BJ (cell line): ENCODE measurements at places on chromosomes 4 and X.

GRCh38 chr4:38177035-38177546, 216.9 kb downstream of the PTTG2 start:
- DNase-seq, result no peak

GRCh38 chrX:41391606-41392005, 55.5 kb upstream of the NYX start:
- DNase-seq, result no peak

- no peak for DNase-seq
Observed at GRCh38 chr4:81304871-81305270, 89.8 kb upstream of the PRKG2 start.

DNA sequence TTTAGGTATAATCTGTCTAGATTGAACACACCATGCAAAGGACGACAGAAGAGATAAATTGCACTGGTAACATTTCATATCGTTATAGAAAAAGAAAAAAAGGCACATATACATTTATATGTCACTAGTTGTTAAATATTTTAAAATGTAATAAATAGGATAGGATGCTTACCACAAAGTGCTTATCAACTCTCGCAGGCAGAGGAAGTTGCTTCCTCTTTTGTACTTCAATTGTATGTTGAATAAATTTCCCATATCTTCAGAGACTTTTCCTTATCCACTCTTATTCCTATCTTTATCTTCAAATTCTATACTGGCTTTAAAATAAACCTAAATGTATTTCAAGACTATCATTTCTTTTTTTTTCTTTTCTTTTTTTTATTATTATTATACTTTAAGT, 163.3 kb upstream of the SPOCK3 start:
- DNase-seq, result no peak

DNA sequence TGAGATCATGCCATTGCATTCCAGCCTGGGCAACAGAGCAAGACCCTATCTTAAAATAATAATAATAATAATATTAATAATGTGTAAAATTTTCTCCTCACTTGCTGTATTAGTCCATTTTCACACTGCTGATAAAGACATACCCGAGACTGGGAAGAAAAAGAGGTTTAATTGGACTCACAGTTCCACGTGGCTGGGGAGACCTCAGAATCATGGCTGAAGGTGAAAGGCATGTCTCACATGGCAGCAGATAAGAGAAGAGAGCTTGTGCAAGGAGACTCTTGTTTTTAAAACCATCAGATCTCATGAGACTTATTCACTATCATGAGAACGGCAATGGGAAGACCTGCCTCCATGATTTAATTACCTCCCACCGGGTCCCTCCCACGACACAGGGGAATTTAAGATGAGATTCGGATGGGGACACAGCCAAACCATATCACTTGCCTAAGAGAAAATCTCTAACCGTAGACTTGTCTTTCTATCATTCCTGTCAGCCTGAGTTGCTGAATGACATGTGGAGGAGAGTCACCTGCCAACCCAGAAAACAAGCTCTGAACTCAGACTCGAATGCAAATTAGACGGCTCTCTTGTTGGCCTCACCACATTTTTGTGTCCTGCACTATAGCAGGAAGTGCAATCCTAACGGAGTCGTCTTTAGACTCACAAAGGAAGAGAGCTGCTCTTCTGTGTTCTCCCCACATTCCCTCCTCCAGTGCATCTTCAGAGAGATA, 51.9 kb upstream of the DCTD start:
- DNase-seq, result no peak

- no peak for DNase-seq
Observed at GRCh38 chr4:25350561-25350960, 26.5 kb upstream of the ANAPC4 start.

GRCh38 chrX:87272491-87272890, 245.1 kb upstream of the KLHL4 start:
- no peak for DNase-seq

- DNase-seq, result no peak
Observed at GRCh38 chr4:76539979-76540378, 105.0 kb downstream of the SHROOM3 start.

GRCh38 chr4:139017861-139018260, 2.3 kb downstream of the NOCT start:
- no peak for DNase-seq

- peak; percentile 19 for DNase-seq
Observed at GRCh38 chr4:21470535-21470934, 478.0 kb downstream of the KCNIP4 start.

- no peak for DNase-seq
Observed at GRCh38 chrX:2500803-2501558, at the start of the genes DHRSX and ZBED1. Gene DHRSX (minus strand): TSS chrX:2500976. CDS start chrX:2500925, 51 bp downstream. Gene ZBED1 (minus strand): TSS chrX:2500976. CDS start chrX:2490719, 10,257 bp downstream.

DNA sequence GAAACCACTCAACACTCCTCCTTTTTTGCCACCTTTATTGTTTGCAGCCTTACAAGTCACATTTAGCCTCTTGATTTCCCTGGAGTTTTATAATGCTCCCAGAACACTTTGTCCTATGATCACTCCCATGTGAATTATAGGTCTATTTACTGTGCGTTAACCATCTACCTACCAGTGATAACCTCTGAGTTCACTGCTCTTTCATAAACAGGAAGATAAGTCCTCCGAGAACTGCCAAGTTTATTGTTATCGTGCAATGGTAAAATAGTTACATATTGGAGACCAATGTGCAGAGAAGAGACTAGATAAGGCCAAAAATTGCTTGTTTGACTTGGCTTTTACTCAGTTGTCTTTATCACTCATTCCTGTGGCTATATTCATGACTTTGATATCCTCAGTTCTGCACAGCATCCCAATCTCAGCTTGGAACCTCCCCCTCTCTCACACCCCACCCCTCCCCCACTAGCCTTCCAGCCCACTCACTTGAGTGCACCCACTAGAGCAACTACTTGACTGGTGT, 12.9 kb upstream of the NUDT9 start:
- no peak for DNase-seq

DNA sequence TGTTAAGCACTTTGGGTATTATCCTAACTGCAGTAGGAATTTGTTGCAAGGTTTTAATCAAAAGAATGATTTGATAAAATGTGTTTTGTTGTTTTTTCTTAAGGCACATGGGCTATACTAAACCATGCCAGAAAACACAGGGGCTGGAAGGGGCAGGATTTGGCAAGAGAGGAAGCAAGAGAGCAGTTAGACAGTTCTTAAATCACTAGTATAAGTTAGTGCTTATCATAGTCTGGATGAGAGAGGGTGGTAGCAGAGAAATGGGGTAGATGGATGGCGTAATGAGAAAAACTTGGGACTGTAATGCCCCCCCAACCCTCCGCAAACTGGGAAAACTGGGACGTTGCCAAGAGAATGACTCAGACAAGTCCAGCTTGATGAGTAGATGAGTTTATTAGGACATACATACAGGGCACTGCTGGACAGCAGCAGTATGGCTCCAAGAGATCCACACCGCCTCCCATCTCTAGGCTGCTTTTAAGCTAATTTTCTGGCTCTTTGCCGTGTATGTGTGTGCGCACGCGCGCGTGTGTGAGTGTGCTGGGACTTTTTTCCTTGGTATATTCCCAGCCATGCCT, 151.5 kb downstream of the PDLIM5 start:
- DNase-seq, result no peak

DNA sequence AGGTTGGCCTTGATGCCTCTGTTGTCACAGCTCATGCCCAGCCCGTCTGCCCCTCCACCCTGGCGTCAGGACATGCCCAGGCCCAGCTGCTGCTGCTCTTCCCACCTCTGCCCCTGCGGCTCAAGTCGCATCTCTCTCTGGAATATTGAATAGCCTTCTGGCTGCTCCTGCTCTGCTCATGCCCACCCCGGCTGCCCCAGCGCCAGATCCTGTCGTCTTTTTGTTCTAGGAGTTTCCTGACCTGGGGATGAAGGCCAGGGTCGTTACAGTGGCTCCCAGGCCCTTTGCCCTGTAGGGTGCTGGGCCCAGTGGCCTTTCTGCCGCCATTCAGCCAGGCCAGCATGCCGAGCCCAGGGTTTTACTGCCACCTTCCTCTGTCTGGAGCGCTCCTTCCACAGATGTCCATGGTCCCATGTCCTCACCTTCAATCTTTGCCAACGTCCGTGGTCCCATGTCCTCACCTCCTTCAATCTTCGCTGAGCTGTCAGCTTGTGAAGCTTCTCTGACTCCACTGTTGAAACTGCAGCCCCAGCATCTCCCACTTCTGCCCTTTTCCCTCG, 9.7 kb downstream of the MAEA start:
- DNase-seq, result no peak

DNA sequence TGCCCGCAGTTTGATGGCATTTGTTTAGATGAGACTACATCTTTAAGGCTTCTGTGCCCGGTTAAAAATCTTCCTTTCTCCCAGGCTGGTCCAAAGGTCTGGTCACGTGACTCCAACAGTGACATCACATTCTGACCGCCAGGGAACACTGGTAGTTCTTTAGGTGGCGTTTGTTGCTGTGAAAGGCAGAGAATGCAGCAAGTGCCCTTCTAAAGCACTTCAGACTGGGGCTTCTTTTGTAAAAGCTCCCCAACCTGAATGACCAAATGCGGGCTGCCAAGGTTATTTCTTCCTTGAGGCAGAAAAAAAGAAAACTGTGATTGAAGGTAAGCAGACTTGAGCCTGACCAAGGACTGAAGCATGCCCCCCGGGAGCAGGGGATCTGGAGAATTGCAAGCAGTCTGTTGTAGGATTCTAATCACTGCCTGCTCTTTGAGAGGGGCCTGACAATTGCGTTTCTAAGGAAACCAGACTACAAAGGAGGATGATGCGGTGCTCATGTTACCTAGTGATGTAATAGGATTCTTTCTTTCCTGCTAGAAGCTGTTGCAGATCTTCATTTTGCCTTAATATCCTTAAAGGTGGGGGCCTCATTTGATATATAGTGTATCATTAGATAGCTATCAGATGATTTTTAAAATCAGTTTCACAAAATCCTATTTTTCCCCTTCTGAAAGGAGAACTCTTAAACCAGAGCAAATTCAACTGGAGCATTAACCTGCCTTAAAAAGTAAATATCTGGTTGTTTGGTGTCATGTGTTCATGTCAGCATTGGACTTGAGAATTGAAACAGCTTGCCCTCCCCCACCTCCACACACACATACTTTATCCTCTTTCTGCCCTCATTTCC, 133.1 kb downstream of the AKAP4 start:
- DNase-seq, result no peak

DNA sequence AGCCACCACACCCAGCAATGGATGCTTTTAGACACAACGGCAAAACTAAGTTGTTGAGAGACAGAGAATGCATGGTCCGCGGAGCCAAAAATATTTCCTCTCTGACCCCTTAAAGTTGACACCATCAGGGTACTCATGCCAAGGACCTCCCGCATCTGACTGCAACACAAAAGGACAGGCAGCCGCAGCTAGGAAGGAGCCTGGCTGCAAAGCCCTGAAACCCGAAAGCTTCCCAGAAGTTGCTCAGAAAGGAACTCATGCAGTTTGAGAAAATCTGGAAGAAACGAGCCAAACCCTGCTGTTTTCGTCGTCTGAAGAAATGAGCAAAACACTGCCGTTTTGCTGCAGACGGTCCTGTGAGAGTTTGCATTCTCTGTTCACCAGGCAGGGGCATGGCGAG, 16.5 kb downstream of the DHRSX start:
- DNase-seq, result no peak

GRCh38 chr4:182449930-182450439, 206.8 kb downstream of the TENM3 start:
- no peak for DNase-seq

DNA sequence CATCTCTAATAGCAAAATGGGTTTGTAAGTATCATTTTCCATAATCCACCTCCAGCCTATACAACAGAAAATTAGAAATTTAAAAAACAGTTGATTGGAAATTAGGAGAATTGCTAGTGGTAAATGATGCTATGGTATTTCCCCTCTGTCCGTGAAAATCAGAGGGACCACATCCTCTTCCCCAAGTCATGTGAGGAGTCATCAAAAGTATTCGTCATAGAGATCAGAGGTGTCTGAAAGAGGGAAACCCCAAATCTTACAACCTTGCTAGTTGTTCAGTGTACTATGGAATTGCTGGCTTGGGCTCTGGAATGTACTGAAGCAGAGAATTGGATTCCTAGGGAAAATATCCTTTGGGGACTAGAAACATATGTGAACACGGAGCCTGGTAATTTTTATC, 241.4 kb upstream of the ARHGAP24 start:
- DNase-seq, result no peak

DNA sequence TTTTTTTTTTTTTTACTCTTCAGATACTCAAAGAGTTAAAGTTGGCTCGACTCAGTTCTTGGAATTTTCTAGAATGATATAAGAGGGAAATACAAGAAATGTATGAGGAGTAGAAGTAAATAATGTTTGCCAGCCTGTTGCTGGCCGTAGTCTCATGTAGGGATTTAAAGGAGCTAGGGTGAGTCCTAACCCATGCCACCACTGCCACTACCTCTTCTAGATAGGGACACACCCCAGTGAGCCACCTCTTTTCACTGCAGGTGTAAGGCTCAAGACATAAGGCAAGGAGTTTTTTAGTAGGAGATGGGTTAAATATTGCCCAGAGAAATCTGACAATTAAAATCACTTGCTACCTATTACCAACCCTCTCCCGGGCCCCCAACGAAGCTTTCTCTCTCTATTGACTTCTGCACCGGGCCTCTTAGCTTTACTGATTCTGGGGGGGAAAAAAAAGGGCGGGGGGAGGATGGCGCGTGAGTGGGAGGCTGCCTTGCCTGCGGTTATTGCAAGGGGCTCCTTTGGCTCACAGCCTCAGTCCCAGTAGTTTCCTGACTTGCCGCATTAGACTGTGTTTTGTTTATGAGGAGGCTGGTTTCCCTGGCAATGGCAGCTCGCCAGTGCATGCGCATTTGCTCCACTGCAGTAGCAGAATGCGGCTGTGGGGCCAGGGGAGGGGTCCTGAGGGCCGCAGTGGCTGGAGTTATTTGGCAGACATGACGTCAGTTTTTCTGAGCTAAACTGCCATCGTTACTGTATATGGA, 3.0 kb downstream of the LINC00632 start:
- no peak for DNase-seq

DNA sequence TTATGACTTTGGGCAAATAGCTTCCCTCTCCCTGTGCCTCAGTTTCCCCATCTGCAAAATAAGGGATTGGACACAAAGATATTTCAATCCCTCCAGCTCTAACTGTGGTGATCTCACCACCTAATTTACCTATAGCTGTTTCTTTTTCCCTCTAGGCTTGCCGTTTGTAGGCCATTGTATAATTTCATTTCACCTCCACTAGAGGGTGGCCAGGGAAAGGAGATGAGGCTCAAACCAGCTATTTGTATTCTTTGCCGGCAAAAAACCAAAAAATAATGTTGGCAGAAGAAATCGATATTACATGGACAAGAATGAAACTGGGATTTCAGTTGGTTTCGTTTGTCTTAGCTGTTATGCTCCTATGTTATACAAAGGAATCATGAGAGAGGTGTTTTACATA, 36.1 kb upstream of the DOCK11 start:
- DNase-seq, result no peak

GRCh38 chrX:108642273-108642628, 94.1 kb downstream of the IRS4 start:
- no peak for DNase-seq

- no peak for DNase-seq
Observed at GRCh38 chr4:56703378-56703777, 22.3 kb upstream of the HOPX start.

- DNase-seq, result no peak
Observed at GRCh38 chrX:84611843-84612636, 109.8 kb upstream of the HDX start.

GRCh38 chr4:121129606-121130325, 34.4 kb downstream of the TNIP3 start:
- DNase-seq, result no peak
